Stimulated activated CD8-positive, alpha-beta memory T cell treated with anti-CD3 and anti-CD28 coated beads, Interleukin-4, amount 100 ng/mL, for 1 hour (primary cell): ENCODE measurements at places on chromosomes 12 and 14.

DNA sequence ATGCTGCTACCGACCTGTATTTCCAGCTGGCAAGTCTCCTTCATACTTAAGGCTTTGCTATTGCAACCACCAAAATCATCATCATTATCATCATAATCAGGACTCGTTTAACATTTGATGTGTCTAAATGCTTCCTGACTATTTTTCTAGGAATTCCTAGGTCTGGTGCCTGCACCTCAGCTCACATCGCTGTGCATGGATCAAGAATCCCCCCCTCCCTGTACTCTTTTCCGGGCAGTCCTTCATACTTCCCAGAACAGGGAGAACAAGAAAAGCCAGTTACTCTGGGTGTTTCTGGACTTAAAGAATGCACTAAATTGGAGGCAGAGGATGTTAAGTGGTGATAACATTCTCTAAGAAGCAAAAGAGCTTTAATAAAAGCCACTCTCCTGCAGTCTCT lies 9.4 kb downstream of the ERP27 start:
- DNase-seq: no peak

DNA sequence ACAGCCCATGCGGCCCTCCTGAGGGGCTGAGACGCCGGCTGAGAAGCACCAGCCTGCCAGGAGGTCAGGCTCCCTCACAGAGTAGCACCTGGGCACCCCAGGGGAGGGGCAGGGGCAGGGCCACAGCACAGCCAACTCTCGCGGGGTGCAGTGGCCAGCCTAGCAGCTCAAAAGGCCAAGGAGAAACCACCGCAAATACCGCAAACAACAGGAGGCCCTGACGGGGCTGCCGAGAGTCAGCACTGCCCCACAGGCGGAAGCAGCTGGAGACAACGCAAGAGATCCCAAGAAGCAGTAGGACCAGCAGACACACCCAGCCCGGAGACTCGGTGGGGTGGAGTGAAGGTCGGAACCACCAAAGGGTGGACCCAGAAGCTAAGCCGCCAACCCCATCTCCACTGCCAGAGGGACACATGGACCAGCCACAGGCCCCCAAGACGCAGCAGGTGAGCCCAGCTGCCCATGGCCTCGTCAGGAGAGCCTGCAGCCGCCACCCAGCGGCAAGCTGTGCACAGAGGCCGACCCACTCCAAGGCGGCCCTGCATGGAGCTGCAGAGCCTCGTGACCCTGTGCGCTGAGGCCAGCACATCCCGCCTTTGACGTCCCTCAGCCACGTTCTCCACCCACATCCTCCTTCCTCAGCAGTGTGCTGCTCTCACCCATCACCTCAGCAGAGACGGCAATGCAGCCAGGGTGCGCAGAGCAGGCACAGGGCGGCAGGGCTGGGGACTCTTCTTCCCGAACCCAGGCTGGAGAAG lies 31.7 kb upstream of the BTBD6 start:
- DNase-seq: no peak

DNA sequence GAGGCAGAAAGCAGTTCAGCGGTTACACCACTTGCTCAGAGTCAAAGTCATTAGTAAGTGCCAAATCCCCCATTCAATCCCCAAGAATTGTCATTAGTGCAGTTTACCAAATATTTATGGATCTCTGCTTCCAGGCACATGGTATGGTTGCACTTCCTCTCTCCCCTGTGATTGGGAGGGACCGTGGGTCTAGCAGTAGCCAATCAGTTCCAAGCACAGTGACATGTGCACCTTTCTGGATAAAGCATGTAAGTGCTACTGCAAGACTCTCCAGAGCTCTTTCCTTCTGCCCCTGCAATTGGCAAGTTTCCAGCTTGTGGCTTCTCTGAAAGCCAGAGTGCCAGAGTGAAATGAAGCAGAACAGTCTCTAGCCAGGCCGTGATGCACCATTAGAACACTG lies 85.3 kb upstream of the FLRT2 start:
- no peak for DNase-seq

- no peak for DNase-seq
Measured at GRCh38 chr14:24075485-24076301, 4.3 kb downstream of the CPNE6 start.

GRCh38 chr14:93912782-93913181 lies 14.4 kb upstream of the FAM181A start:
- DNase-seq: no peak

- no peak for DNase-seq
Measured at GRCh38 chr12:74482115-74482514, 55.5 kb upstream of the ATXN7L3B start.

DNA sequence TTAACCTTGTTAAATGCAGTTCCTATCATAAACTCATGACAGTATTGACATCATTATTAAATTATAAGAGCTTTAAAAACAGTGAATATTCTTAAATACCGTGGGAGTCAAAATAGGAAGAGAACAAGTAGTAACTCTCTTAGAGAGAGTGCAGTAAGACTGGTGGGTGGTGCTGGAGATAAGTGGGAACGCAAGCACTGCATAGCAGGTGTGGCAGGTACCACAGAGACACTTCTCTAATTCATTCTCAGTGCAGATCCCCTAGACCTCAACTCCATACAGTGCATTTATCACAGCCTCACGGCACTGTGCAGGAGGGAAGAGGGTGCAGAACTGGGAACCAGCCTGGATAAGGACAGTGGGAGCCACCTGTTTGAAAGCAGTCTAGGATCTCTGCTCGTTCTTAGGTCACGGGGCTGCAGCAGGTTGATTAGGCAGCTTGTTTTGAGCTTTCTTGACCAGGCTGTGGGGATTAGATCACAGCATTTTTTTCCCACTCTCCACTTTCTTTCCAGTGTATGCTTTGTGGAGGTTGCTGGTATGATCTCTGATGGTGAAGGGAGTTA lies 165.6 kb downstream of the PRKCH start:
- no peak for DNase-seq

DNA sequence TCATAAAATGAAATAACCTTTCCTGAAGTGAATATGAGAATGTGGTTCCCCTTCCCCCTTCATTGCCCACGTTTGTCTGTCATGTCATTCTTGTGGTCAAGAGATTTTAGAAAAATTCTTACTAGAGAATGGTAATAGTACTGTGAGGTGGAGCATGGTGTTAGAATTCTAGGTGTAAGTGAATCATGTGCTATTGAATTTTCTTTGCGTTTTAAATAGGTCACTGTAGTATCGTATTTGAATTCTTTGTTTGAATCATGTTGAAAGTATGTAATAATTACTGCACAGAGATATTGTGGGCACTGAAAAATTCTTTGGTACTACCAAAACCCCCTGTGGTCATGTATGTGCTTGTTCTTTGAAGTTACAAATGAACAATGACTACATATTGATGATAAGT lies 49.9 kb downstream of the FUT8 start:
- no peak for DNase-seq

DNA sequence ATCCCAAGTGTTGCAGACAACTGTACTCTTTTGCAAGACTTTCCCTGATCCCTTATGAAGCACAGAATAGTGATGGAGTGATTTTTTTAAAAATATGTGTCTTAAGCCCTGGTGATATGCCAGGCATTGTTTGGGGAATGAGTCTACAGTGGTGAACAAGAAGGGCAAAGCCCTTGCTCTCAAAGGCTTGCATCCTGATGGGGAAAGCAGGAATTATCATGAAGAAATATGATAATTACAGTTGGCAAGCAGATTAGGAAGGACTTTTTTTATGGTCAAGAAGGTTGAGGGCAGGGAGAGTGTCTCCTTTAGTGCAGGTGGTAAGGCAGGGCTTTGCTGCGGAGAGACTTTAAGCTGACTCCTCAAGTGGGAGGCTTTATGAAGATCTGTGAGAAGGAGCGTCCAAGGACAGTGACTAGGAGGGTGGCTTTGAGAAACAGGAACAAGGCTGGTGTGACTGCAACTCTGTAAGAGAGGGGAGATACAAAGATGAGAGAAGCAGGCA lies 100.2 kb downstream of the SYNE2 start:
- DNase-seq: no peak

DNA sequence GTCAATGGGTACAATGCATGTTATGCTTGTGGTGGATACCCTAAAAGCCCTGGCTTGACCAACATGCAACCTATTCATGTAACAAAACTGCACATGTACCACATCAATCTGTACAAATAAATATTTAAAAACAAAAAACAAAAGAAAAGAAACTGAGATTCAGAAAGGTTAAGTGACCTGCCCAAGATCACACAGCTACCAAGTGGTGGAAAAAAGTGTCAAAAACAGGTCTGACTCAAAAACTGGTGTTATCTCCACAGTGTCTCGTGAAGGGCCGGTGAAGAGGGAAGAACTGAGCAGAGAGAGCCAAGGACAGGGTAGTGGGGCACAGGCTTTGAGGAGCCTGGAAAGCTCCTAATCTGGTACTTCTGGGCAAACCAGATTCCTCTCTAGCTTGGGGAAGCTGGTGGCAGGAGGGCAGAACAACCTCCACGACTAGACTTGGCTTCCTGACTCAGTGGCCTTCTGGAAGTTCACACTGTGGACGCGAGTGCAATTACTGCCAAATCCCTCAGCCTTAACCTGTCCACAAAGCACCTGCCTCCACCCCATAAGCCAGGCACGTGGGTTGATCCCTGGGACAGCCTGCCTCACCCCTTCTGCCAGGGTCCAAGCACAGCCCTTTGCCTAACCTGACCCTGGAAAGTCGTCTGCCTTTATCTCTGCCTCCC lies 15.6 kb downstream of the ZBTB39 start:
- DNase-seq: no peak

DNA sequence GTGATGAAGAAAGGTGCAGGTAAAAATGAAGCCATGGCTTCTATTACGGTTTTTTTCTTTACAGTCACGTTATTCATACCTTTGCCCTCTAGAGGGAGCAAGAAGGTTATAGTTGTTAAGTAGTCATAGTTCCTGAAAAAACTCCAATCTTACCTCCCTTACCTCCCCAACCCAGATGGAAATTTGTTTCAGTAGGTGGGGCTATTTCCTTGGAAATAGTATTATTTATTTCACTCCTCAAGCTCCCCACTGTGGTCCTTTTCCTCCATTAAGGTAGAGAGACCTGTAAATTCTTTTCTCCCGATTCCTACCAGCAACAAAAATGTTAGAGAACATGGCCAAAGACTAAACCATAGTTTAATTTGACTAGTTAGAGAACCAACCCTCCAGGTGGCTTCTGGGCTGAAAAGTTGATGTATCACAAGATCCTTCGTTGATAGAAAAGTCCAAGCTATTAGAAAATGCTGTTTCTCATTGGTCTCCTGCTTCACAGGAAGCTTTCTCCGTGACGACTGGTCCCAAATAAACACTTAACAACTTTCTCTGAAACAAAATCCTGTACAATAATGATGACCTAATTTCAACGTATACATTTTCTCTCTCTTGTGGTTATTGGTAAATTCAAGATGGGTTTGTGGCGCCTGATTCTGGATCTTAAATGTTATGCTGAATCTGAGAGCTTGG lies 43.5 kb downstream of the TMX1 start:
- no peak for DNase-seq

DNA sequence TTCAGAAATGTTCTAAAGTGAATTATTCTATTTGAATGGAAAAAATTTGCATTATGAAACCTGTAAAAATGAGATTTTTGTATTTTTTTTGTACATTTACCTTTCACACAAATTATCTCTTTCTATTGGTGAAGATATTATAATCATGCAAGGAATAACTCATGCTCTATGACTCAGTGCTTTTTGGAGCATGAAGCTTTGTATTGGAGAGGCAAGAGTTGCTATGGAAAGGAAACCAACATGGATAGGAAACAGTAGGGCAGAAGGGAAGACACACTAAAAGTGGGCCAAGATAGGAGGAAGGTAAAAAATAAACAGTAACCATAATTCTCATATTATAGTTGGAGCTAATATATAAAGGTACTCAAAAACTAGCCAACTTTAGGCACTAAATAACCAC lies 79.0 kb downstream of the PLCZ1 start:
- no peak for DNase-seq

- DNase-seq: no peak
Measured at GRCh38 chr14:99037777-99038430, 234.1 kb downstream of the BCL11B start.

GRCh38 chr14:33232031-33232430 lies 293.4 kb downstream of the NPAS3 start:
- no peak for DNase-seq

DNA sequence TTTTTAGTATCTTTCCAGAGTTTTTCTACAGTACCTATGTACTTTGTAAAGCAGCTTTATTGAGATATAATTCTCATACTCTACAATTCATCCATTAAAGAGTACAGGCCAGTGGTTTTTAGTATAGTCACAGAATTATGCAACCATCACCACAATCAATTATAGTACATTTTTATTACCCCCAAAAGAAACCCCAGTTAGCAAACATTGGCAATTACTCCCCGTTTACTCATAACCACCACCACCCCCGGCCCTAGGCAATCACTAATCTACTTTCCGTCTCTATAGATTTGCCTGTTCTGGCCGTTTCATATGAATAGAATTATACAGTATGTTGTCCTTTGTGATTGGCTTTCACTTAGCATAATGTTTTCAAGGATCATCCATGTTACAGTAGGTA lies 119.8 kb downstream of the KICS2 start:
- no peak for DNase-seq

GRCh38 chr12:16352481-16352880 lies 5.0 kb downstream of the MGST1 start:
- DNase-seq: no peak

GRCh38 chr12:105986779-105987684 lies 151.7 kb downstream of the NUAK1 start:
- no peak for DNase-seq

DNA sequence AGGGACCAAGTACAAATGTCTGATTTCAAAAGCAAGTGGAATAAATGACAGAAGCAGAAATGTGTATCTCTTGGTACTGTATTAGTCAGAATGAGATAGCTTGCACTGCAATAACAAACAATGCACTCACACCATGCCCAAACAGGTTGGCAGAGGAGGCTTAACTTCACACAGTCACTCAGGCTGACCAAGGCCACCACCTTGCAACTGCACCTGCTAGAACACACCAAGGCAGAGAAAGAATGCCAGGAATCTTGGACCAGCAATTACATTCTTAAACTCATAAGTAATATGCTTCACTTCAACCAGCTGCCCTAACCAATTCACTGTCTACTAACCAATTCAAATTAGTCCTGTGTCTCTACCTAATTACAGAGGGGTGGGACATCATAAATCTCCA lies 378.3 kb downstream of the BCL11B start:
- no peak for DNase-seq

- no peak for DNase-seq
Measured at GRCh38 chr14:53295985-53296582, 143.0 kb upstream of the DDHD1 start.

- no peak for DNase-seq
Measured at GRCh38 chr12:88505696-88506095, 74.6 kb downstream of the KITLG start.

GRCh38 chr12:93100610-93101009 lies 171.5 kb upstream of the EEA1 start:
- DNase-seq: no peak

GRCh38 chr12:21265932-21266331 lies 68.8 kb downstream of the SLCO1A2 start:
- no peak for DNase-seq
